Cerebellum (tissue), 4 donors: ENCODE measurements at places on chromosomes 1 and 21.

- DNase-seq, result no peak
Observed at GRCh38 chr1:57553666-57554065, 129.8 kb upstream of the DAB1 start.

- no peak for DNase-seq
Observed at GRCh38 chr1:235945775-235946570, 79.3 kb upstream of the LYST start.

- DNase-seq, result peak; percentile 96
Observed at GRCh38 chr1:2205191-2205952, 10.8 kb upstream of the FAAP20 start.

DNA sequence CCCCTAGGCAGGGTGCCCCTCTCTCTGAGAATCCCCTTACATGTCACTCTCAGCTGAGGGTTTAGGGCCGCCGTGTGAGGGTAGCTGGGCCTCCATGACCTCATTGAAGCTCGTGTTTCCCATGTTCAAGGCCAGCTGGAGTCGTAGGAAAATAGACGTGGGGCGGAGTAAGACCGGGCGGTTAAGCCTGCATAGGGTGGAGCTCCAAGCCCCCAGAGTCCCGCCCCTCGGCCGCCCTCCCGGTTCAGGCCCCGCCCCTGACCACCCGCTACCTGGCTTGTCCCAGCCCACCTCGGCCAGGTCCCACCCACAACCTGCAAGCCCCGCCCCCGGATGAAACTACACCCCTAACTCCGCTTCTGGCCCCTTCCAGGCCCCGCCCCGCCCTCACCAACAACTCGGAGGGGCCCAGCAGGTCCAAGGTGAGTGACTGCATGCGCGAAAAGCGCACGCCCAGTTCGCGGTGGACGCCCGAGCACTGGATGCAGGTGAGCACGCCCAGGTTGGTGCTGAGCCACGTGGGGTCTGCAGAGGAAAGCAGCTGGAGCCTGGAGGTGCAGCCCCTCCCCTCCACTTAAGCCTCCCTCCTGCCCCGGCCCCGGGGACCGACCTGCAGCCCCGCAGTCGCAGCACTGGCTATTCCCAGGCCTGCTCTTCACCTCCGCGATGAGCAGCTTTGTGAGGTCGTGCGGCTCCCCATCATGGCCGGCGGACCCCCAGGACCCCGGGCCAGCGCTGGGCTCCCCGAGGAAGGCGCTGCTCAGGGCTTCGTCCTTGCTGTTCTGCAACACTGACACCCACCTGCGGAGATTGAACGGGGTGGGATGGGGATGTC lies 12.2 kb upstream of the TCEA3 start:
- no peak for DNase-seq

DNA sequence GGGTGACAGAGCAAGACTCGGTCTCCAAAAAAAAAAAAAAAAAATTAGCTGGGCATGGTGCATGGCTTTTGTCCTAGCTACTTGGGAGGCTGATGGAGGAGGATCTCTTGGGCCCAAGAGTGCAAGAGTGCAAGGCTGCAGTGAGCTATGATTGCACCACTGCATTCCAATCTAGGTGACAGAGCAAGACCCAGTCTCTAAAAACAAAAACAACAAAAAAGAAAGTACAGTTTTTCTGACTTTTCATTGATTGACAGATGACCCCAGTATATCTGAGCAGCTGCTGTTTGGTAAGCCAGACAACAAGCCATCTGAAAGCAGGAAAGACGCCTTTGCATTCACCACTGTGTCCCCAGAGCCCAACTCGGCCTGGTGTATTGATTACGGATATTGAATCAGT lies 10.9 kb upstream of the DPT start:
- DNase-seq, result no peak

- DNase-seq, result no peak
Observed at GRCh38 chr1:85894651-85895050, 186.4 kb upstream of the ZNHIT6 start.

- DNase-seq, result no peak
Observed at GRCh38 chr21:36097427-36098181, 27.8 kb downstream of the CBR1 start.

- no peak for DNase-seq
Observed at GRCh38 chr1:205424901-205425600, 3.2 kb upstream of the LEMD1 start.

DNA sequence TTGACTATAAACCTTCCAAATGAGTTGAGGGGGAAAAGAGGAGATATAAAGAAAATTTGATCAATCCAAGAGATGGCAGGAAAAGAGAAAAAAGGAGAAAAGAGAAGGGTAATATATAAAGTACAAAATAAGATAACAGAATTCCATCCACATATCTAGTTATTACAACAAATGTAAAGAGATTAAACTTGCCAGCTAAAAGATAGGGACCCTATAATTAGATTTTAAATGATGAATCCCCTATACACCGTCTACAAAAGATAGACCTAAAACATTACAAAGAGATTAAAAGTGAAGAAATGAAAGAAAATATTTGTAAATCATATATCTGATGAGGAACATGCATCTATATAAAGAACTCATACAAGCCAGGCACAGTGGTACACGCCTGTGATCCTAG lies 63.1 kb downstream of the CHD5 start:
- DNase-seq, result no peak

DNA sequence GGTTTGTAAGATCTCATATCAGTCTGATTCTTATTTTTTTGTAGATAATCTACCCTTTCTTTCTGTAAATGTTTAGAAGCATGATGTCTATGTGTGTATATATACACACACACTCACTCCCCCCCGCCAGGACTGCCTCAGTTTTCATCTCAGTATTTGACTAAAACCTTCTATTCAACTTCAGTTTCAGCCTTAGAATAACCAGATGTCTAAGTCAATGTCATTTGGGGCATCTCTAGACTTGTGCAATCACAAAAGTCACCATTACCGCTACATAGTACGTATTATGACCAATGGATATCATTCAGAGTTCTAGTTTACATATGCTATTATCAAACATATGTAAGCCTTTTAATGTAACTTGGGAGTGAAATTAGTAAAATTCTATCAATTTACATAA lies 53.3 kb upstream of the BOLA1 start:
- no peak for DNase-seq

- DNase-seq, result no peak
Observed at GRCh38 chr1:7589080-7589735, 181.9 kb upstream of the VAMP3 start.

GRCh38 chr1:229907884-229908638 lies 159.0 kb upstream of the GALNT2 start:
- DNase-seq, result no peak

GRCh38 chr1:71834601-71835441 lies 447.5 kb downstream of the NEGR1 start:
- DNase-seq, result no peak

- no peak for DNase-seq
Observed at GRCh38 chr1:116394270-116394669, 21.2 kb downstream of the ATP1A1 start.

DNA sequence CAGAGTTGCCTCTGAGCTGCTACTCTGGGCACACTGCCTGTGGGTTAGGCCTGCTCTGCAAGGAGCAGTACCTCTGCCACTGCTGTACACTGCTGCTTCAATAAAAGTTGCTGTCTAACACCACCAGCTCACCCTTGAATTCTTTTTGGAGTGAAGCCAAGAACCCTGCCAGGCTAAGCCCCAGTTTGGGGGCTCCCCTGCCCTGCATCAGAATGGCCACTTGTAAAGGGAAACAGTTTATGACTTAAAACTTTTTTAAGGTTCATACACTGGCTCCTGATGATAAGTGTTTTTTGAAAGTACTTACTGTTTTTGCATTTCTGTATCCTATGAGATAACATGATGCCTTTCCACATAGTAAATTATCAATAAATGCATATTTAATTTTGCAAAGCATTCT lies 310.0 kb downstream of the LMO4 start:
- no peak for DNase-seq

GRCh38 chr1:159924025-159924790 lies 1.1 kb downstream of the TAGLN2 start:
- no peak for DNase-seq

GRCh38 chr1:224753491-224753890 lies 137.4 kb downstream of the CNIH3 start:
- DNase-seq, result no peak

DNA sequence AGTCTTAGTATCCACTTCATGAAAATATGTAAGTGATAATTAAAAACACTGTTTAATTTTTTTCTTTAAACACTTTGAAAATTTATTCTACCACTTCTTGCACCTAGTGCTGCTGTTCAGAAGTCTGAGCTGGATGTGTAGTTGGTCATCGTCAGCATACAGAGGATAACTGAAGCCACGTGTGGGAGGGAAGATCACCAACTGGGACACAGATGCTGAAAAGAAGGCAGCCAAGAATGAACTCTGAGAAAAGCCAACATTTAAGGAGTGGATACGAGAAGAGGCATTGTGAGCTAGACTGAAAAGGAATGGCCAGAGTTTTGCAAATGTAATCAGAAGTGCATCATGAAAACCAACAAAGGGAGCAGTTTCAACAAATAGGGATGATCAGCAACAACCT lies 24.6 kb upstream of the CLCA4 start:
- DNase-seq, result no peak

- DNase-seq, result no peak
Observed at GRCh38 chr1:114164840-114165543, 11.3 kb upstream of the SYT6 start.

DNA sequence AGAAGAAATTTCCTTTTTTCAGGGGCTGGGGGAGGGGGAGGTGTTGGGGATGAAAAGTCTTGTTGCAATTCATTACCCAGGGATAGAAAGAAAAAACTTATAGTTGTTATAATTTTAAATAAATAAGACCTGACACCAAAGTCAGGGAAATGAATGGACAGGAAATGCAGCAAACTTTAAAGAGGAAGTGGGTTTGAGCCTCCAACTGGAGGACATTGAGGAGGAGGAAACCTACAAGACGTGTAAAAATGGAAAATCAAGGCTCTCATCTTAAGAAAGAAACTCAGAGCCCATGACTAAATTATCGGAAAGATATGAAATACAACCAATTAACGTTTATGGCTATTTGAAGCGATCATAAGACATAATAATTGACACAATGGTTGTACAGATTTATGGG lies 54.4 kb downstream of the NIBAN1 start:
- DNase-seq, result no peak

DNA sequence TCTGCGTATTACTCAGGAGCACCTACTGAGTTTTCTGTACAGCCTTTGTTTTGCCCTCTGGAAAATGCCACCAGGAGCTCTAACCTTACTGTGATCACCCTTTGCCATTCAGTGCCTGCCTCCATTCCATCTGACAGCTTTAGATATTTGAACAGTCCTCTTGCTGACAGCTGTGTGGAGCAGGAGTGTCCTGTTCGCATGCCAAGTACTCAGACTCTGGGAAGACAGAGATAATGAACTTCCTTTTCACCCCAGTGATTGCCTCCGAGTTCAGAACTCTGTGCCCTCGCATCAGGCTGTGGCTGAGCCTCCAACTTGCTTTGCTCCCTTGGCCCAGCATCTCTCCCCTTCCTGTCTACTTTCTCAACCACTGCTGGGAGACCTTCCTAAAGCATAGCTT lies 74.0 kb downstream of the CACNA1E start:
- no peak for DNase-seq

- no peak for DNase-seq
Observed at GRCh38 chr1:156062189-156062588, 1.2 kb downstream of the RAB25 start.

DNA sequence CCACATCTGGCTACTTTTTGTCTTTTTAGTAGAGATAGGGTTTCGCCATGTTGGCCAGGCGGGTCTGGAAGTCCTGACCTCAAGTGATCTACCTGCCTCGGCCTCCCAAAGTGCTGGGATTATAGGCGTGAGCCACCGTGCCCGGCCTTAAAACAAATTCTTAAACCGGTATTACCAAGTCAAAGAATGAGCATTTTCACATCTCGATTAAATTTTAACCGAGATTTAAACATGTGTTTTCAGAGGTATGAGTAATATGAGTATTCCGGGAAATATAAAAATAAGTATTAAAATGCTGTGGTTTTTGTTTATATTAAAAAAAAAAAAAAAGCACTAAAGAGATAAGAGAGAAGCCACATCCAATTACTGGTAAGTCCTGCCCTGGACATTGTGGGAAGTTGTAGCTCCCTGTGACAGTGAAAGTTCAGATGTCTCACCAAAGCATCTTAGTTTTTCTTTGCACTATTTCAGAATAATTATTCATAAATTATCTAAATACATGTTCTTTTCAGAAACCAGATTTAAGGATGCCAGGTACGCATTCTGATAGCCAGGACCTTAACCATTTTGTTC lies 24.9 kb downstream of the ZNF281 start:
- no peak for DNase-seq

DNA sequence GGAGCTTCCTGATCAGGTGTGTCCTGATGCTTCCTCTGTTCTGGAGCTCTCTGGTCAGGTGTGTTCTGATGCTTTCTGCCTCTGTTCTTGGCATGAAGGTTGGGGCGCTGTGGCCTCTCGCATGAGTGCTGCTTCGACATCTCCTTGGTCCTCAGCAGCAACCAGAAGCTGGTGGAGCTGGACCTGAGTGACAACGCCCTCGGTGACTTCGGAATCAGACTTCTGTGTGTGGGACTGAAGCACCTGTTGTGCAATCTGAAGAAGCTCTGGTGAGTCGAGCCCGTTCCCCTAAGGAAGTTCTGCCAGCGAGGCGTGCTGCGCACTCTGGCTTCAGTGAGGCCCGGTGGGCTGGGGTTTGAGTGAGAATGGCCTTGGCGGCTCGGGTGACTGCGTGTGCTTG lies 18.0 kb downstream of the NLRP3 start:
- DNase-seq, result no peak

- DNase-seq, result no peak
Observed at GRCh38 chr1:14253676-14254075, 344.8 kb upstream of the KAZN start.

DNA sequence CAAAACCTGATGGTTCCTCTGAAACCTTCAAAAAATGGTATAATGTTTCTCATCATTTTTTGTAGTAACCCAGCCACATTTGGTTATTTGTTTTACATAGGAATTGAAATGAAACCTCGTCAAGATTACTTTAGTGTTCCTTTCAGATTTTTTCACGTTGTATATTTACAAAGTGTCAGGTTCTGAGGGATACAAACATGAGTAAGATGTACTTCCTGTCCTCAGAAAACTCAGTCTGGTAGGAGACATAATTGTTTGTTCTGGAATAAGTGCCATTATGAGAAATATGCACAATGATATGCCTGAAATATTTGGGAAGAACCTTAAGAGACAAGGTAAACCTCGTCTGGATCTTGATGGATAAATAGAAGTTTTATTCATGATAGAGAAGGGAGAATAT lies 145.5 kb downstream of the USP25 start:
- DNase-seq, result no peak

- DNase-seq, result no peak
Observed at GRCh38 chr1:94395748-94396309, 22.4 kb upstream of the ABCD3 start.

DNA sequence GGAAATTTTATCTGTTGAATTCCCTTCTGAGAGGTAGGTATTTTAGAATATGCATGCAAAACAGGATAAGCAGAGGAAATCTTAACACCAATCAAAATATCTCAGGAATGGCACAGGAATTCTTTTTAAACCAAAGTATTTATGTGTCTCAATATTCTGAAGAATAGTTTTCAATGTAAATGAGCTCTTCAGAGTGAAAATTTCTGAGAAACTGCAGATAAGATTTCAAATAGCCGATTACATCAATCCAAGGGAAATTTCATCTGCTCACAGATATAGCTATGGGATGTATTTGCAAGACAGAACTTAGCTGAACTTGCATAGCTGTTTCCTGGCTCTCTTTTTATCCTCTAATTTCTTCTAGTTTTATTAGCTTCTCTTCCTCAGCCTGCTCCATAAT lies 209.5 kb downstream of the GRIK1 start:
- no peak for DNase-seq

- no peak for DNase-seq
Observed at GRCh38 chr21:37338671-37339551, 27.7 kb upstream of the DYRK1A start.

- no peak for DNase-seq
Observed at GRCh38 chr1:236041631-236042618, 23.0 kb downstream of the NID1 start.
